ENCODE measurements at places on chromosomes 3 and 15. TPM values are rescaled to one million over a fixed set of nuclear protein-coding genes. Genes with fewer than 3 reads are reported as not detected.
A peak's percentile ranks its signal among the peaks of the same experiment; 100 is the strongest.

CELSR3 gene
- total RNA-seq: 1.1 TPM

TGM5 gene
- 1.8 TPM for total RNA-seq

AGBL1 gene
- total RNA-seq: not detected

EPB42 gene
- not detected for total RNA-seq

GRCh38 chr3:128335621-128336296 is 130.9 kb downstream of the DNAJB8 start:
- DNase-seq: peak; percentile 32

DNA sequence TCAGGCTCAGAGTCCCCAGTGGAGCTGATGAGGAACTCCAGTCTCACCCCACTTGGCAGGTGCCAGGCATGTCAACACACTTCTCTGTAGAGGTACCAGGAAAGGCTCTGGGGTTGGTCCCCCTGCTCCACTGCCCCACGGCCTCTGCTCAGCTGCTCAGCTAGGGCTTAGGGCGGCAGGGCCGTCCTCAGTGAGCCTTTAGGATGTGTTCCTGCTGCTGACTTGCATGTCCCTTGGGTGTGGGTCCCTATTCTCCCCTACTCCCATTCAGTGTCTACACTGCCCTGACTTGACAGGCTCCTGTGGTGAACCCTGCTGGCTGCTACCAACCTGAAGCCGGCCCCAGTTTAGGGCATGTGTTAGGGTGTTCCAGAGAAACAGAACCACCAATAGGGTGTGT is 17.9 kb upstream of the POLG start:
- no peak for DNase-seq

- DNase-seq: peak; percentile 63
These were observed 4.6 kb downstream of the SNUPN start for GRCh38 chr15:75620841-75621391.
